ENCODE measurements at places on chromosomes 2 and 18.

GRCh38 chr2:2848198-2848597, 517.1 kb upstream of the MYT1L start:
- no peak for DNase-seq

DNA sequence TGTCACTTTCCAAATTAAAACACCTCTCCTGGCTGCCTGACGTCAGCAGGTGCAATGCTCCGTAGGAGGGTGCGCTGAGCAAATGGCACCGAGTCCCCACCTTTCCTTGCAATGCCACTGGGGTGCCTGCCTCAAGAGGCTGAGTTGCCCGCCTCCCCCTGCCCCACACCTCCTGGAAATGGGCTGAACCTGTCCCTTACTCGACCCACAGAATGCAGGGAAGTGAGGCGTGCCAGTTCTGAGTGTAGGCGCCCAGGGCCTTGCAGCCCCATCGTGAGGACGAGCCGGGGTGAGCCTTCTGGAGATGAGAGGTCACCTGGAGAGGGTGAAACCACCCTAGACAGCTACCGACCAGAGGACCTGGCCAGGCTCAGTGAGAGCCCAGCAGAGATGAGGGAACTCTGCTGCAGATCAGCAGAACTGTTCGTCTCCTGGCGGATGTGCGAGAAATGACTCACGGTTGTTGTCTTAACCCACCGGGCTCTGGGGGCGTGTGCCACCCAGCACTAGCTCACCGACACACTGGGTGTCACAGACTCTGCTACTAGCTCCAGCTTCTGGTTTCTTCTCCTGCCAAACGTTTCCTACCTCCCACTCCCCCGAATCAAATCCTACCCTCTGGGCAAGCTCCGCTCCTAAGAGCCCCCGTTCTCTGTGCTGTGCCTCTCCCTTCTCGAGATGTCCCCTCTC, 168.7 kb upstream of the HDAC4 start:
- no peak for DNase-seq

GRCh38 chr2:20168727-20169696, 55.9 kb downstream of the SDC1 start:
- no peak for DNase-seq

- DNase-seq = no peak
These were observed 63.3 kb downstream of the SFXN5 start for GRCh38 chr2:73007991-73008765.

DNA sequence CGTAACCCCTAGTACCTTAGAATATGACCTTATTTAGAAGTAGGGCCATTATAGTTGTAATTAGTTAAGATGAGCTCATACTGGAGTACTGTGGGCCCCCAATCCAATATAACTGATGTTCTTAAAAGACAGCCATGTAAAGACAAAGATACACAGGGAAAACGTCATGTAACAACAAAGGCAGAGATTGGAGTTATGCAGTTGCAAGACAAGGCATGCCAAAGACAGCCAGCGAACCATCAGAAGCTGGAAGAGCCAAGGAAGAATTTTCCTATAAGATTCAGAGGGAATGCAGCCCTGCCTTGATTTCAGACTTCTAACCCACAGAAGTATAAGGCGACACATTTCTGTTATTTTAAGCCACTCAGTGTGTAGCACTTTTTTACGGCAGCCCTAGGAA, 55.9 kb upstream of the TLK1 start:
- DNase-seq = no peak

DNA sequence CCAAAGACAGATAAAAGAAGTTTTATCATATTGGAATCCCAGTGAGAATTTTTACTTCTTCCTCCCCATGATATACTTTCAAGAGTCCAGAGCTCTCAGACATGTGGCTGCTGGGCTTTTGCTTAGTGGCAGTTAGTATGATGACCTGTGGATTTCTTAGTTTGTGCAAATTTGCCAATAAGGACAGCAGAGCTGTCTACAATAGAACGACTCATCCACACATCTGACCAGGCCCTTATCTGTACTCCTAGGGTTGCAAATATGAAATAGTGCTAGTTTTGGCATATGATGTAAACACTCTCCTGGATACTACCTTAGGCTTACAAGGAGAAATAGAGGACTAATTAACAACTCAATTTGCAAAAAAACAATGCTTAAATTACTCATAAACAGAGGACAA, 758.4 kb upstream of the TMEFF2 start:
- no peak for DNase-seq

GRCh38 chr2:45263147-45263546, 253.9 kb upstream of the SIX2 start:
- no peak for DNase-seq

- DNase-seq = no peak
These were observed 204.9 kb upstream of the ACVR2A start for GRCh38 chr2:147639891-147640290.

DNA sequence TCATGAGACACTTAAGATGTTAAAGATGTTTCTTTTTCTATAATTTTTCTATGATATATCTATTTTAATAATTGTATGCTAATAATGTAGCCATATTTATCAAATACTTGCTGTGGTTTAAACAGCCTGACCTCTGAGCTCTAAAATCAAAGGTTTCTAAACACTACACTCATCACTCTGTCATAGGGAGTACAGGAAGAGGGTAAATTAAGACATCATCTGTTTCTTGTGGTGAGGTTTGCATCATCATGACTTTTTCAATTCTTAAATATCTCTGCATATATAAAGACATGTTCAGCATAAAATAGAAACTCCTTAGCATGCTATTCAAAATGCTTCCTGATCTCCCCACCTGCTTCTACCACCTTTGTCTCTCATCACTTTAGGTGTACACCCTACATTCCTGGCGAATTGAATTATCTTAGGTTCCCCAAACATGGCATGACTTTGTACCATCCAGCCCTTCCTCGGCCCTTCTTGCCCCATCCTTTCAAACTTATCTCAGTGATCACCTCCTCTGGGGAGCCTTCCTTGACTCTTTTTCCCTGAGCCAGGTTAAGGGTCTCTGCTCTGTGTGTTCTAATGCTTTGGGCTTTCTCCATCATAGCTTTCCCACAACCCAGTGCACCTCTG, 105.3 kb upstream of the TTN start:
- DNase-seq = no peak

- DNase-seq = no peak
These were observed 55.7 kb downstream of the KCNG2 start for GRCh38 chr18:79853303-79853992.

DNA sequence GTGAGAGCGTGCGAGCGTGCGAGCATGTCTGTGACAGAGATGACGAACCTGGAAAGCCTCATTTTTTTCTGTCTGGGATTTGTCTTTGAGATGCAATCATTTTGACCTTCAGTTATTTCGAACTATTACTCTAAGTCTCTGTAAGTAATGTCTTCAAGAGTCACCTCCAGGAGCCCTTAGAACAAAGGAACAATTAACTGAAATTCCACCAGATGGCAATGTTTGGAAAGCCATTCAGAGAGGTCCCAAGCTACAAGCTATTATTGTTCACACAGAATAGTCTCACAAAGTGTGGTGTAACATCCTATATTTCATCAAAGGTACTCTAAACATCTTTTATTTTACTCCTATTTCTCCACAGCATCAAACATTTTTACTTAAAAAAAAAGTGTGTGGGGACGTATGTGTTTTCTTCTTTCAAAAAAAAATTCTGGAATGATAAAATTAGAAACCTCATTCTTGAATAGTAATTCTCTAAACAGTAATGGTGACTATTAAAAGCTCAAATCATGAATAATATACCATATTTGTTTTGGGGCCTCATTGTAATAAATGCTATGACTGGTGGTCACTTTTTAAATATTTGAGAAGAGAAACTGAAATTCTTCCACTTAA, 35.1 kb upstream of the MAPRE2 start:
- no peak for DNase-seq

DNA sequence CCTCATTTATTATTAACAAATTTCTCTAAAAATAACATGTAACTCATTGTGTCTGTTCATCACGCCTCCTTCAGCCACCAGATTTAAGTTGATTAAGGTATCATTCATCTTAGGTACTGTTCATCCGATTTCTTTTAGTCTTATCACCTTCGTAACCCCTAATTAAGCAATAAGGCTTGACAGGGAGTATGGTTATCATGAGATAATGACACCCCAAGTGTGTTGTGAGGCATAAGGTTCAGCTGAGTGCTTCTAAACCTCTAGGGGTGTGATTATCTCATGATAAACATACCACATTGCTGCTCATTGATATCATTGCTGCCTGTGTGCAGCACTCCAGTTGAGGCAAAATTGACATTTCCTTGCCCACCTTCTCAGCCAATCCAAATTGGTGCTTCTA, 158.9 kb upstream of the BOD1L2 start:
- DNase-seq = no peak

- DNase-seq = no peak
These were observed 151.9 kb downstream of the DOCK10 start for GRCh38 chr2:224890372-224890771.

GRCh38 chr18:39966275-39966674, 1988.8 kb upstream of the PIK3C3 start:
- no peak for DNase-seq

DNA sequence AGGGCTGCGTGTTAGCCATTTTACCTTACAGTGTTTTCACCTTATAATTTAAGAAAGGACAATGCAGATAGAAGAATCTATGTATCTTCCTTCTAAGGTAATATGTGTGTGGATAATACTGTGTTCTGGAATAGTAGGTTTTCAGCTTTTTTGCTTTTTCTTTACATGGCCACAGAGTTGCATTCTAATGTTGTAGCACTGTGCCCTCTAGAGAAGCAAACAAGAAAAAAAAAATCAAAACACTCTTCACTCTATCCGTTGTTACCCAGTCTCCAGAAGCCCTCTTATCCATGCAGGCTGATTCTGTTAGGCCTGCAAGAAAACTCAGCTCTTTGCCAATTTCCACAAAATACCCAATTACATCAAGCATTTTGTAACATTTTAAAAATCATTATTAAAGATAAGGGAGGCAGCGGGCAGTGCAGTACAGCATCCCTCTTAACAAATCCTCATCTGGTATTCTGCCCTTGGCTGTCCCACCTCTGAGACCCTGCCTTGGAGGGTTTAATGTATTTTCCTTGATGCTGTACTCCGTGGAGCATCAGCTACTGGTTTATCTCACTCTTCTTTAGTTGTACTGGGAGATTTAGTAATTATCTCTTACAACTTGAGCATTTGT, 41.8 kb downstream of the CDH7 start:
- DNase-seq = no peak

DNA sequence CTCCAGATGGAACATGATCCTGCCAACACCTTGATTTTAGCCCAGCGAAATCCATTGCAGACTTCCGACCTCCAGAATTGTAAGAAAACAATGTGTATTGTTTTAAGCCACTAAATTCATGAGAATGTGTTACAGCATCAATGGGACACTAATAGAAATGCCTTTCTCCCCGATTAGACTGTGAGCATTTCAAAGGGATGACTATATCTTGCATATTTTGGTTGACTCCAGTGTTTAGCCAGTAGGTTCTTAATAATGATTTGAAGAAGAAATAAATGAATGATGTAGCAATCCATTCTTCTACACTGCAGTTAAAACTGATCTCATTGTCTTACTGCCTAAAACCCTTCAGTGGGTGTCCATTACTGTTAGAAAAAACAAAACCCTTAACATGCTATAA, 67.4 kb upstream of the ACVR1C start:
- no peak for DNase-seq

DNA sequence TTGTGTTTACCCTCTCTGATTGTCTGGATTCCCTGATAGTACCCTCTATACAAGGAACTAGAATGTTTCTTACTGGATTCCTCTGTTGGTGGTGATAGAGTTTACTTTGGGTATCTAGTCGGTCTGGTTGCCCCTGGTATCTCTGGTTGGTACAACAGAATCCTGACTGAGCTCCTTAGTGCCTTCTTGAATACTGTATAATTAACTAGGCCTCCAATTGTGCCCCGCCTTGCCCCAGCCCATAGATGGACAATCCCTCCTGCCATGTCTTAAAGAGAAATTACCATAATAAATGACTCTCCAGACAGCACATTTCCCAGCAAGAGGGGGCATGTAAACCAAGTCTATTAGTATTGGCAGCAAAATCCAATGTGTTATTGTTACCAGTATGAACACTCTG, 2.3 kb downstream of the SCN1A start:
- no peak for DNase-seq

DNA sequence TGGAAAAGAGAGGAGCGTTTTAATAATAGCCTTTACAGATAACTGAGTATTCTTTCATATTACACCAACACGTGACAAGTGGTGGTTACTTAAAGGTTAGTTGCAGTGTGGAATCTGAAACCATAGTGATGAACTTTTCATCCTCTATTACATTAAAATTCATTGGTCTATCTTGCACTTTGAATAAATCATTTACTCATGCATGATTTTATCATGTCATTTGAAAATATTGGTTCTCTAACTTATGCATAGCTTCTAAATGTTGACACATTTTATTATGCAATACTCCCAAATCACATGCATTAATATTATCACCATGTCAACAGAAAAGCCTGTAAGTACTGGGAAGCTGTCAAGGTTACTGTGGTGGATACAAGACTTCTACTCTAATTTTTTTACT, 1432.2 kb downstream of the LRP1B start:
- no peak for DNase-seq

- DNase-seq = no peak
These were observed 13.6 kb downstream of the ANKRD29 start for GRCh38 chr18:23648940-23649607.

GRCh38 chr2:45929674-45930395, 278.4 kb downstream of the PRKCE start:
- DNase-seq = no peak

- DNase-seq = no peak
These were observed 36.8 kb upstream of the GPR17 start for GRCh38 chr2:127609031-127609751.

- no peak for DNase-seq
These were observed 100.1 kb upstream of the ARHGAP15 start for GRCh38 chr2:143029141-143029540.

DNA sequence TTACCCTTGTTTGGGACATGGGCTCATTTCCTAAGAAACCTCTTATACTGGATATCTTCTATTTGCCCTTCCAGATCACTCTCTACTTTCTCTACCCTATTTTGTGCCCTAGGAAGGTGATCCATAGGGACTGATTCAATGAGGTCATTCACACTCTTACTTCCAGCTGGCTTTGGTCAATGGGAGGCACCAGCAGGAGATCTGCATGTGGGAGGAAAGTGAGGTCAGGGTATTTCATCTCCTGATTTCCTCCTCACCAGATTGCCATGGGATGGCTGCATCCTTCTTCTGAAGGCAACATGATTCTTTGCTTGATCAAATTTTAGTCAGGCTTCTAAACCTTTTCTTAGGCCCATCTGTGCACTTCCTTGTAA, 15.2 kb downstream of the M1AP start:
- no peak for DNase-seq

Measured in stimulated activated CD8-positive, alpha-beta memory T cell treated with anti-CD3 and anti-CD28 coated beads, Interleukin-7, amount 100 ng/mL, for 1 hour (primary cell).